Fibroblast of skin of back (primary cell): ENCODE measurements at places on chromosomes 5 and 9.
A peak's percentile ranks its signal among the peaks of the same experiment; 100 is the strongest.

DNA sequence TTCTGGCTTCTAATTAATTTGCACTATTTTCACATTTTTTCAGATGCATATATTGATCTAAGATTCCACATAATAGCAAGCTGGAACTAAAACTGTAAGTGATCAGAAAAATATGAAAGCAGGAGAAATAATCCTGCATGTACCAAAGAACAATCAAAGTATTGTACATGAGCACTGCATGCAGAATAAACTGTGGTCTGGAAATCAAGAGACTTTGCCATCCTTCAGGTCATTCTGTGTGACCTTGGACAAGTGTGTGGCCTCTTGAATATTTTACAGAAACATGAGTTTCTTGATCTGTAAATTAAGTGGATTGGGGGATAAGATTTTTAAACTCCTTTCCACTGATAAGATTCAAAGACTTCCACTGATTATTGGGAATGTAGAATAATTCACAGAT lies 99.2 kb upstream of the GNAQ start:
- no peak for DNase-seq

DNA sequence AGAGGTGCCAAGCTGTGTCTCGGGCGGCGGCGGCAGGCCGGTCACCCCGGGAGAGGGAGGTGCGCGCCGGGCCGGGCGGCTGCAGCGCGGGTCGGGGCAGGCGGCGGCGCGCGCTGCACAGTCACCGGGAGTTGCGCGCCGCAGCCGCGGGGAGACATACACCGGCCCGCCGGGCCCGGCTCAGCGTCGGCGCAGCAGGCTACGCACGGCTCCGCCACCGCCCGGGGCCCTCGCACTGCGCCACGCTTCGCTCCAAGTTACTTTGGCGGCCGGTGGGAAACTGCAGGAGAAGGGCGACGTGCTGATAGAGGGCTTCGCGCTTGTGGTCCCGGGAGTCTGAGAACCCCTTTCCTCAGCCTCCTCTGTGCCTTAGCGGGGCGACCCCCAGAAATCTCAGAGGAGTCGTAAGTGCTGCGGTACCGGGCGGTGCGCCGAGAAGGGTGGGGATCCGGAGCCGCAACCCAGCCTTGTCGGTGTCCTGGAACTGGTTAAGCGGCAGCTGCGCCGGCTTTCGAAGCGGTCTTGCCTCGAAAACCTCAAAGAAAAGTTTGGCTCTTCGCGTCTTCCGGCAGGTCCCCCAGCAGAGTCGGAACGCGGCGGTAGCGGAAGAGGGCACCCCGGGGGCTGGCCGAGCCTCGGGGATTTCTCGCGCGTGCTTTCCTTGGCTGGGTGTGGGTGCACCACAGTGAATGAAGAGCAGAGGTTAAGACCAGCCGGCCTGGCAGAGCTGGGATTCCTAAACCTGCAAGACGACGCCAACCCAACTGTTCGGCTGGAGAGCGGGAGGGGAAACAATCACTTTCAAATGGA lies at the start of gene EFNA5:
Gene EFNA5, minus strand, starts transcription at position 6 of the 810 bp plus-strand sequence.
- peak; percentile 57 for DNase-seq

DNA sequence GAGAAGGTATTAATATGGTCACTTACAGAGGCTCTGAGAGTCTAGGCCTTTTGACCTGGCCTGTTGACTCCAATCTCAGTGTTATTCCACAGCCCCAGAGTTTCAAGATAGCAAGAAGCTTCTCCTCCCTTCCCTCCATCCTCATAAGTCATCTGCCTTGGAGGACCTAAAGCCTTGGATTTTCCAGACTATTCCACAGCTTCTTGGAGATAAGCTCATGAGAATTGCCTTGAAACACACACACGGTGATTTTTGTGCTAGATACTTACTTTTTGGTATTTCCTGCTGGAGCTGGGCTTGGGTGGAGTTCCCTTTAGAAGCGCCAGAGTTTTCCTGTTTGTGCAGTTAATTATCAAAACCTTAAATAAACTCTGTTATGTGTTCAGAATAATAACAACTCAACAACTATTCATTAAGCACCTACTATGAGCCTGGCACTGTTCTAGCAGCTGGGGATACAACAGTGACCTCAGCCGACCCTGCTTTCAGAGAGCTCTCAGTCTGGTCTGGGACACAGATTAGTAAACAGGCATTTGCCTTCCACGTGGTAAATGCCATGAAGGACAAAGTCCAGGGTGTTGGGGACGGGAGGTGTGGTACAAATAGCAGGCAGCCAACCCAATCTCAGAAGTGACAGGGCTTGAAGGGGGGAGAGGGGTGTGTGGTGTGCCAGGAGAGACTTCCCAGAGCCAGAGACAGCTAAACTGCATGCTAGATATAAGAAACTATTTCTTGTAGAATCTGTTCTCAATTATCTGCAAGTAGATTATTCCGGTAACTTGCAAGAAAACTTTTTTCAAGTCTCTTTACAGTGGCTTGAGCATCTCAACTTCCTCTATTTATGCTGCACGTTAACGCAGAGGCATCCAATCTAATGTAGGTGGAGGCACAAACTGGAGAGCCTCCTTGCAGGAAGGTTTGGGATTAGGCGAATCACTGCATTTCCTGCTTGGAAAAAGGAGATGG lies 55.9 kb upstream of the KLF9 start:
- DNase-seq = no peak

DNA sequence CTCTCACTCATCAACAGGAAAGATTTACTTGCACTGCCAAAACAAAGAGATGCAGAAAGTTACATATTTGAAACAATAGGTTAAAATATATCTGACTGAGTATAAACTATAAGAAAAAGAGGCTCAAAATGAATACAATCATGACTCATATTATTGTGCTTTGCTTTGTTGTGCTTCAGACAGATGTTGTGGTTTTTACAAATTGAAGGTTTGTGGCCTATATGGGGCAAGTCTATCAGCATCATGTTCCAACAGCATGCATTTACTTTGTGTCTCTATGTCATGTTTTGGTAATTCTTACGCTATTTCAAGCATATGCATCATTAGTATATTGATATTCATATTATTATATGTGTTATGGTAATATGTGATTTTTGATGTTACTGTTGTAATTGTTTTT lies 330.0 kb downstream of the PRR16 start:
- DNase-seq = no peak

DNA sequence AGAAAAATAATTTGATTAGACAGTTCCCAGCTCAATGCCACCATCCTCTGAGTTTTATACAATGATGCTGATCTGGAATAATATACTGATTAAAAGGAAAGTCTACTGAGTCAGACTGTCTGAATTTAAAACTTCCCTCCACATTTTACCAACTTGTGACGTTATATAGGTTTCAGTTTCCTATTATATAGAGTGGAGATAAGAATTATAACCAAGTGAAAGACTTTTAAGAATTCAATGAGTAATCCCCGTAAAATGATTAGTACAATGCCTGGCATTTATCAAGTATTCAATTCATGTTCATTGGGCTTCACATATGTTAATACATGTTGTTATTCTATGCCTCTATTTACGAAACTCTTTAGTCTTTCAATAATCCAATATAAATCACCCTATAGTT lies 166.0 kb downstream of the CDH9 start:
- no peak for DNase-seq

DNA sequence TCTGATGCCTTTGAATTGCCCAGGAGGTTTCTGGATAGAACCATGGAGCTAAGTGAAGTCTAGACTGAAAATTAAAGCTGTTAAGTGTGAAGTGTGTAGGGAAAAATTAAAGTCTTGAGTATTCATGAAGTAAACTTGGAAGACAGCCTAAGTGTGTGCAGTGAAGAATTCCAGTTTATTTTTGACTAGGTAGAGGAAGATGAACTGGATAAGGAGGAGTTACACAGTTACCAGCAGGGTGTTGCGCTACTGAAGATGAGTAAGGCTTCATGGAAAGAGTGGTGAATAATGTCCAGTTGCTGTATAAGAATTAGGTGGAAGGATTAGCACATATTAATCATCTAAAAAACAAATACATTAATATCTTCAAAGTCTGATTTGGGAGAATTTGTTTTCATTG lies 5.7 kb upstream of the CHD1 start:
- no peak for DNase-seq

- no peak for DNase-seq
Measured at GRCh38 chr5:68550015-68550414, 334.5 kb downstream of the PIK3R1 start.

GRCh38 chr9:37026931-37027581 lies 7.0 kb downstream of the PAX5 start:
- DNase-seq = no peak

GRCh38 chr9:76586390-76587314 lies 127.7 kb downstream of the GCNT1 start:
- DNase-seq = no peak

- DNase-seq = no peak
Measured at GRCh38 chr9:137809040-137809576, 68.5 kb upstream of the CACNA1B start.

DNA sequence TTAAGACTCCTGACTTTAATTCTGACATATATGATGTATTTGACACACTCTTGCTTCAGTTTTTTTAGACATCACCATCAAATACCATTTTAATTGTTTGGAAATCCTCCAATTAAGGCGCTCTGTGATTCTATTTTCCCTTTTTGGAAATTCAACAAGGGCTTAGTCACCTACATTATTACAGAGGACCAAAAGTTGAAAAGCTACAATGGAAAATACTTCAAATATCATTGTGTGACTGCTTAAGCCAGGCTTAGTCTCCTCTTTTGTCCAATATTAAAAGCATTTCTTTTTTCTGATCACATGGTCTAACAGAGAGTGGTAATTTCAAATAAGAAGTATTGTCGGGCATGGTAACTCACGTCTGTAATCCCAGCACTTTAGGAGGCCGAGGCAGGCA lies 160.3 kb downstream of the CEMIP2 start:
- no peak for DNase-seq

GRCh38 chr5:170508036-170508435 lies 4.2 kb downstream of the KCNIP1 start:
- no peak for DNase-seq

DNA sequence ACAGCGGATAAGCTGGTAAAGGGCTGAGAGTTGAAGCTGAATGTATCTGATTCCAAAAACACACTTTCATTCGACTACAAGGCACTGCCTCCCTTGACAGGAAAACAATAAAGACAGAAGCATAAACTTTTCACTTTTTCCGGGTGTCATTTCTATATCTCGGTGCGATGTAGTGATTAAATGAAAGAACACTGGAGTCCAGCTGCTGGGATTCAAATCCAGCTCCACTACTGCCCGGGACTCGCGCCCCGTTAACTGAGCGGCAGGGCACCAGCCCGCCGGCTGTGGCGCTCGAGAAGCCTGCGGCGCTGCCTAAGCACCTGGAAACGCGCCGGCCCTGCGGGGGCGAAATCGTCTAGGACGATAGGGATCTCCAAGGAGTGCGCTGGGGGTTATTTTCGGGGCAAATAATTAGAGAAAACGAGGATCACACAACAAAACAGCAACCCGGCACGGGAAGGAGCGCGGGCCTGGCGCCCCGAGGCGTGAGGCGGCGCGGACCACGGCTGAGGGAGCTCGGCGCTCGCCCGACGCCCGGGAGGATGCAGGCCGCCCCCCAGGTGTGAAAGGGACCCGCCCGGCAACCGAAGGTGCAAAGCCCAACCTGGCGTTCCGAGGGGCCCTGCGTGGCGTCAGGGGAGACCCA lies 837 bp downstream of the UIMC1 start:
- DNase-seq = peak; percentile 70

DNA sequence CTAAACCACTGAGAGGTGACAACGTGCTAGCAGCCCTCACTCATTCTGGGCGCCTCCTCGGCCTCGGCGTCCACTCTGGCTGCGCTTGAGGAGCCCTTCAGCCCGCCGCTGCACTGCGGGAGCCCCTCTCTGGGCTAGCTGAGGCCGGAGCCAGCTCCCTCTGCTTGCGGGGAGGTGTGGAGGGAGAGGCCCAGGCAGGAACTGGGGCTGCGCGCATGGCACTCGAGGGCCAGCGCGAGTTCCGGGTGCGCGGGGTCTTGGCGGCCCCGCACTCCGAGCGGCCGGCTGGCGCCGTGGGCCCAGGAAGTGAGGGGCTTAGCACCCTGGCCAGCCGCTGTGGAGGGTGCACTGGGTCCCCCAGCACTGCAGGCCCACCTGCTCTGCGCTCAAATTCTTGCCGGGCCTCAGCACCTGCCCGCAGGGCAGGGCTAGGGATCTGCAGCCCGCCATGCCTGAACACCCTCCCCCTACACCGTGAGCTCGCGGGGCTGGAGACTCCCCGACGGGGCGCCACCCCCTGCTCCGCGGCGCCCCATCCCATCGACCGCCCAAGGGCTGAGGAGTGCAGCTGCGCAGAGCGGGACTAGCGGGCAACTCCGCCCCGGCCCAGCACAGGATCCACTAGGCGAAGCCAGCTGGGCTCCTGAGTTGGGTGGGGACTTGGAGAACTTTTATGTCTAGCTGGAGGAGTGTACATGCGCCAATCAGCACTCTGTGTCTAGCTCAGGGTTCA lies 11.8 kb upstream of the UBE2D2 start:
- DNase-seq = no peak

GRCh38 chr5:95879661-95880060 lies 57.1 kb upstream of the GLRX start:
- no peak for DNase-seq

- DNase-seq = no peak
Measured at GRCh38 chr9:117266855-117267497, 147.9 kb downstream of the ASTN2 start.

DNA sequence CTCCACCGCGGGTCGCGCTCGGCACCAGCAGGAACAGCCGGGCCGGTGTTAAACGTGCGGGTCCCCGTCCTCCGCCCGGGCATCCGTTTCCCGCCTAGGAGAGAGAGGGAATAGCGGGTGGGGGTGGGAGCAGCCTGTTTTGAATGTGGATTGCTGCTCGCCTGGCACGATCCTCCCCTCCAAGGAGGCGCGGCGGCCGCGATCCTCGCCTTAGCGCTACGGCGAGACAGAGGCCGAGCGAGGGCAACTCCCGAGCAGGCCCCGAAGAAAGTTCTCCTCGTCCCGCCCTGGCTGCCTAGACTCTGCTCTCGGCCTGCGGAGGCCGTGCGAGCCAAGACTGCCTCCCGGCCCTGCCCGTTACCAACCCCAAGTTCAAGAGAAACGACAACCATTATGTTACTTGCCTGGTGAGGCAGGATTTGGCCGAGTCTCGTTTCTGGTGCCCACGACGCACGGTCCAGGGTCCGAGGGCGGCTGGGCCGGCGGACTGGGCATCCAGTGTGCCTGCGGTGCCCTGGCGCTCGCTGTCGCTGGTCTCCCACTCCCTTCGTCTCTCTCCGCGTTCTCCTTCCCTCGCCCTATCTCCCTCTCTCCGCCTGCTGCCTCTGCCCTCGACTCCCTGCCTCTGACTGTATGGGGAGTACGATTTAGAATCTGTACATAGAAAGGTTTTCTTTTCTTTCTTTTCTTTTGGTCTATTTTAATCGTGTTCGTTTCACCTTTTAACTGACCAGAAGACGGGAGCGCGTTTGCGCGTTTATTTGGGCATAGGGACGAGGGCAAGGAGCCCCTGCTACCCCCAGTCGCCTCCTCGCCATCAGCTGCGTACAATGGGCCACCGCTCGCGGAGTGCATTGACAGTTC lies 724 bp downstream of the NR2F1-AS1 start:
- DNase-seq = peak; percentile 64

DNA sequence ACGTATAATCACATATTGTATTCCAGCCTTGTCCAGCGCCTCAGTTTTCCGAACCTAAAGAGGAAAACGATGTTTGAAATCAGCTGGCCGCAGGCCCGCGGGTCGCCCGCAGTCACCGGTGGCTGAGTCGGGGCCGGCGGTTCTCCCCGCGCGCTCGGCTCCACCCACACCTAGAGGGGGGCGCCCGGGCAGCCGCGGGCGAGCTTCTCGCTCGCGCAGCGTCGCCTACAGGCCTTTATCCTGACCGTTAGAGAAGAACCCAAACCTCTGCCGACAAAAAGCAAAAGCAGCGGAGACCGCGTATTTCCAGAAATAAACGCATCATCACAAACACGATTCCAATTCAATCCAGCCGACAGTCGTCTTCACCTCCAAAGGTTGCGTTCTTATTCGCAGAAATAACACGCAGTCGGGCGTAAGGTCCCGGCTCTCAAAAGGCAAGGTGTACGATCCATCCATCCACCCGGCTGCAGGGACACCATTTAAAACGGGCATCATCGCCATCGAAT lies 725 bp upstream of the NIPBL start:
- DNase-seq = peak; percentile 80
